ENCODE measurements at places on chromosomes 7 and 10.

DNA sequence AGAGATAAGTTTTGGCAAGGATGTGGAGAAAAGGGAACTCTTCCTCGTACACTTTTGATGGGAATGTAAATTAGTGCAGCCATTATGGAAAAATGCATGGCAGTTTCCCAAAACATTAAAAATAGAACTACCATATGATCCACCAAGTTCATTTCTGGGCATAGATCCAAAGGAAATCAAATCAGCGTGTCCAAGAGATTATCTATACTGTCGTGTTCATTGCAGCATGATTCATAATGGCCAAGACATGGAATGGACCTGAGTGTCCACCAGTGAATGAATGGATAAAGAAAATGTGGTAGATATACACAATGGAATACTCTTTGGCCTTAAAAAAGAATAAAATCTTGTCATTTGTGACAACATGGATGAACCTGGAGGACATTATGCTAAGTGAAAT is 70.3 kb upstream of the RSU1 start:
- no peak for DNase-seq

DNA sequence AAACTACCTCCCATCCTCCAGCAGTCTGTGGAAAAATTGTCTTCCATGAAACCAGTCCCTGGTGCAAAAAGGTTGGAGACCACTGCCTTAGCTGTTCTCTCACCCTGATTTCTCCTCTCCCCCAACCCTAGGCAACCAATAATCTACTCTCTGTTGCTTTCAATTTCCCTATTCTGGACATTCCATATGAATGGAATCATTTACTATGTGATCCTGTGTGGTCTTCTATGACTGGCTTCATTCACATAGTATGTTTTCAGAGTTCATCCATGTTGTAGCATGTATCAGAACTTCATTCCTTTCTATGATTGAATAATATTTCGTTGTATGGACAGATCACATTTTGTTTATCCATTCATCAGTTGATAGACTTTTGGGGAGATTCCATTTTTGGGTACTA is 38.3 kb upstream of the DLG5 start:
- no peak for DNase-seq

DNA sequence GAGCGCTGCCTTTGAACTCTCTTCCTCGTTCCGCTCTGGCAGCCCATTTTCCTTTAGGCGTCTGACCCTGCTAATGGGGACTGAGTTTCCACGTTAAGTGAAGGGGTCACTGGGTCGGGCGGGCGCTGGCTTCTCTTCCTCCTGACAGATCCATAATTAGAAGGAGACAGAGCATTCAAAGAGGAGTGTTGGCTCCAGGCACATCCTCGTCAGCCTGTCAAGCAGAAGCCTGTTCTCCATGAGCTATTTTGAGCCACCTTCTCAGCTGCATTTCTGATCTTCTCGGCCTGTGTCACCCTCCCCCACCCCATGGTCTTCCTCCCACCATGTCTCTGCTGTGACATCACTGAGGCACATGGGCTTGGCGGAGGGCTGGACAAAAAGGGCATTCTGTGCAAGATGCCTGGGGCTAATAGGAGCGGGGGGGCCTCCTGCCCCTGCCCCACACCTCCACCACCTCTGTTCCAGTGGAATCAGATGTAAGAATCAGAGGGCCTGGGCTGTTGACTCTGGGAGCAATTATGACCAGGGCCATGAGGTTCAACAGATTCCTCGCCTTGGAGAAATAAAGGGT is 248.1 kb downstream of the PLXNA4 start:
- no peak for DNase-seq

DNA sequence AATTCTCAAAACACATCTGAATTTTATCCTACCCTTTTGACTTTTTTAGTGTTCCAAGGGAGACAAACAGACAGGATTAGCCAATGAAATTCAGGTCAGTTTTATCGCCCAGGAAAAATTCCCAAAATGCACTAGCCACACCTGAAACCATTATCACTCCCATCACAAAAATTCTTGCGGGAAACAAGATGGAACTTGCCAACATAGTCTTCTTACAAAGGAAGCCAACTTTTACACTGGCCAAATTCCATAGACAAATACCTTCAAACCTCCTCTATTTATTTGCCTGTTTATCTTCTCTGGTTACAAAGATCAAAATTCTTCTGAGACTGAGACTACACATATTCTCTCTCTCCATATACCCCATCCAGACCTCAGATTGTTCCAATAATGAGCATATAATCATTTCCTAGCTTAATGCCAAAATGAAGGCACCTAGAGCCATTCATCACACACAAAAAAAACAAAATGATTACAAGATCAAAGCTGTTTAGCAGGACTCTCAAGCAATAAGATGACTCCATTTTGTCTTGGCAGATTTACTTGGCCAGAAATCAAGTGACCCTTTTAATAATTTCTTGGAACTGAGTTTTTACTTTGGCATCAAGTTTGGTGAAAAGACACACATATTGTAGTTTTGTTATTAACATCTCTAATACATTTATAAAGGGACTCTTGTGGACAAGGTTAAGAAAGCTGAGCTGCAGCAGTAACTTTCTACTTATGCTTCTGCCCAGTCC is 30.2 kb downstream of the MET start:
- no peak for DNase-seq

- DNase-seq: no peak
These were observed 98.1 kb downstream of the GPR37 start for GRCh38 chr7:124667312-124668153.
